ENCODE measurements at places on chromosomes 4 and X.
A peak's percentile ranks its signal among the peaks of the same experiment; 100 is the strongest.

GRCh38 chrX:54180403-54180802 is 2.7 kb downstream of the FAM120C start:
- DNase-seq = peak; percentile 8

DNA sequence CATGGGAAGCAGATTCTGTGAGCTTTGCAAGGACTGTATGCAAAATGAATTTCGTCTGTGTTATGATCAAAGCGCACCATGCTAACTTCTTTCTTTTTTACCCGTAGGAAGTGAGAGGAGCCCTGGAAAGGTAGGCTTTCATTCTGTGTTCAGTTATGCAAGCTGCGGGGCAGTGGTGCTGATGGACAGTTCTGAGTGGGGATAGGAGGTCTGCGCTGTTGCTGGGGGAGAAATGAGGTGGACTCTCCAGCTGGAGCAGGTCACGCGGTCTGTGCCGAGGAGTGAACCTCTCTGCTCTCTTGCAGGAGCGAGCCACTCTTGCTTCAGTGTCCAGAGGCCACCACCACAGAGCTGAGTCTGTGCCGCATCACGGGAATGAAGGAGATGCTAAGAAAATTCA is 4.5 kb downstream of the TRIML1 start:
- no peak for DNase-seq

GRCh38 chr4:42806303-42806835 is 86.1 kb upstream of the GRXCR1 start:
- DNase-seq = no peak

- DNase-seq = no peak
Measured at GRCh38 chrX:153336121-153336894, 2.4 kb downstream of the ZNF275 start.

- DNase-seq = no peak
Measured at GRCh38 chr4:7350396-7350795, 84.3 kb downstream of the PSAPL1 start.

GRCh38 chrX:40097504-40098263 is at the start of gene BCOR:
TSS of gene BCOR (minus strand) at chrX:40097958. CDS start at chrX:40077929, 20,029 bp downstream.
- DNase-seq = peak; percentile 78

DNA sequence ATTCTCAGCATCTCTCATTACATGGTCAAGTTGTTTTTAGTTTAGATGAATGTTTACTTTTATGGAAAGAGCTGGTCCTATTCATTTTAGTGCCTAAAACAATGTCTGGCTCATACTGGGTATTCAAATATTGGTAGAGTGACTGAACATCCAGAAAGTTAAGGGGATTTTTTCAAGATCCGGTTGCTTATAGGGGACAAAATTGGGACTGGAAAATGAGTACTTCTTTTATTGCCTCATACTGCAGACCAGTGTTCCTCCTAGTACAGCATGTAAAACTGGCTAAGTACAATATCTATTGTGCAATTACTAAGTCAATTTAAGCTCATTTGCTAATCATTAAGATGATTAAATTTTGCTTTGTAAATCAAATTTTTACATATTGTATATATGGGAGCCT is 13.9 kb downstream of the RP2 start:
- no peak for DNase-seq

GRCh38 chr4:175378372-175378771 is 433.7 kb downstream of the GPM6A start:
- no peak for DNase-seq

- no peak for DNase-seq
Measured at GRCh38 chrX:54177306-54177705, 5.7 kb downstream of the FAM120C start.

- peak; percentile 74 for DNase-seq
Measured at GRCh38 chr4:119103263-119103662, 32.4 kb upstream of the MYOZ2 start.

DNA sequence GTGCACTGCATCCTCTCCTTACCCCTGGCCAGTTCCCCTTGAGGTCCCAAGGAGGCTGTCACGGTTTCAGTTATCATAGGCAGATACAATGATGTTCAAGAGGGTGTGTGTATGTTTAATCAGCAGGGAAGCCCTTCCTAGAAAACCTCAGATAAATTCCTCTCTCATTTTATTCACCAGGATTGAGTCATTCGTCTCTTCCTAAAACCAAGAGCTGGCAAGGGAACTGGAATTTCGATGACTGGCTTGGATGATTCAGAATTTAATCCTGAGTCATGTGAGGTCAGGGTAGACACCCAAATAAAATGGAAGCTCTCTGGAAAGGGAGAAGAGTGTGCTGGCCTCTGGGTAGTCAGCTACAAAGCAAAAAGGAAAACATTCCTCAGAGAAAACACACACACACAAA is 106.2 kb upstream of the RAPGEF2 start:
- peak; percentile 82 for DNase-seq

- DNase-seq = no peak
Measured at GRCh38 chr4:47788126-47788525, 49.7 kb downstream of the CORIN start.
